ENCODE measurements at places on chromosomes 1 and 21.

GRCh38 chr1:118944133-118944532, 44.0 kb downstream of the TBX15 start:
- peak; percentile 51 for DNase-seq

DNA sequence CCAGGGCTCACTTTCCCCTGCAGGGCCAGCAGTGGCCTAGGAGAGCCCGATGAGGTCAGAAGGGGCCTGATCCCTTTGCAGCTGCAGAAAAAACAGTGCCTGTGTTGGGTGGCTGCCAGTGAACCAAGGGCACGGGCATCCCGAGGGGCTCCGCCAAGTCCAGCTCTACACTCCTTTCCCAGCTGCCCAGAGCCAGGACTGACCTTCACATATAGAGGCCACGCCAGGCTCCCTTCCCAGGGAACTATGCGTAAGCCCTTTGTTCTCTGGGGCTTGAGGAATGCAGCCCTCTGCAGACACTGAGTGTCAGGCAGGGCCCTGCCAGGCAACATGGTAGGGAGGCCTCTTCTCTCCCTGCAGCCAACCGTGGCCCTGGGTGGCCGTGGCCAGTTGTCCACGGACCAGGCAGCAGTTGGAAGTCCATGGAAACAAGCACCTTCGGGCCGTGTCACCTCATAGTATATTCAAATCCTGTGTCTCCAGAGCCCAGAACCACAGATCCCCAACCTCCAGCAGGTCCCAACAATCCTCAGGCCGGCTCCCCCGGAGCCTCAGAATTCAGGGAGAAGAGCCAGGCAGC, 194.0 kb downstream of the NPHP4 start:
- no peak for DNase-seq

DNA sequence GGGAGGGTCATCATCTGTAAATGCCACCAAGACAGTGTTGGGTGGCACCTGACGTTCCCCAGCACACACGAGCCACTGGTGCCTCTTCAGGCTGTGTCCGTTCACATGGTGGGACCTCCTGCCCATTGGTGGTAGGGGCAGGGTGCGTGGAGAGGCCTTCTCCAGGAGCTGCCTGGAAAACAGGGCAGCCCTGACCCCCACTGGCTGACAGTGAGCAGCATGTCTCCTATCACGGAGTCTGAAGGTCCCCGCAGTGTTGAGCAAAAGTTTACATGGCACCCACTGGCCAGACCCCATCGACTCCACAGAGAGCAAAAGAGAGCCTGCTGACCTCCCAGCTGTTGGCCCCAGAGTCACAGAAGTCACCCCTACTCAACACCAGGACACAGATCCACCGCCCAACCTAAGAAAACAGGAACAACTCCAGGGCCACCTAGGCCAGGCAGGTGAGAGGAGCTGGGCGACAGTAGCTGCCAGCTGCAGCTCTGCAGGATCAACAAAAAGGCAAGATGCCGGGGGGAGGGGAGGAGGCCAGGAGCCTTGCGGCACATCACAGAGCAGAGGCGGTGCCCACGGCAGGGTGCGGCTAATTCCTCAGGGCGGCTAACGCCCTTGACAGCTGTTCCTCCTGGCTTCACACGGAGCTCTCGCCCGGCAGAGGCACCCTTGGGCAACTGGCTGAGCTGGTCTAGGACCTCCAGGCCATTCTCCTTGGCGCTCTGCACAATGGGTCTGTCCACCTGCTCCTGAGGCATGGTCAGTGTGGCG, 14.4 kb upstream of the IFI6 start:
- no peak for DNase-seq

GRCh38 chr1:235673981-235674380, 24.4 kb upstream of the GNG4 start:
- DNase-seq, result no peak

GRCh38 chr1:93740601-93741031, 59.0 kb upstream of the BCAR3 start:
- DNase-seq, result no peak

DNA sequence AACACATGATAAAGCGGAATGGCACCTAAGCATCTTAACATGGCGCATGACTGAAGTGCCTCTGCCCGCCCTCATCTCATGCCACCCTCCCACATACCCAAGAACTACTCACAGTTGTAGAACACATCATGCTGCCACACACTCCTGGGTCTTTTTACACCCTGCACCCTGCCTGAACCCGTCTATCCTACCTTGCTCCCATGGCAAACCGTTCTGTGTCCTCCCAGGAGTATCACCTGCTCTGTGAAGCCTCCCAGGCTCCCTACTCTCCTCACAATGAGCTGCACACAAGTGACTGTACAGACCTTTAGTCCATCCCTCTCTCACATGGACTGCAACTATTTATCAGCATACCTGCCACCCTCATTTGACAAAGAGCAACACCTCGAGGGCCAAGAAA, 144.0 kb downstream of the TGFBR3 start:
- DNase-seq, result no peak

GRCh38 chr1:23480187-23481025, 3.6 kb downstream of the ASAP3 start:
- no peak for DNase-seq

DNA sequence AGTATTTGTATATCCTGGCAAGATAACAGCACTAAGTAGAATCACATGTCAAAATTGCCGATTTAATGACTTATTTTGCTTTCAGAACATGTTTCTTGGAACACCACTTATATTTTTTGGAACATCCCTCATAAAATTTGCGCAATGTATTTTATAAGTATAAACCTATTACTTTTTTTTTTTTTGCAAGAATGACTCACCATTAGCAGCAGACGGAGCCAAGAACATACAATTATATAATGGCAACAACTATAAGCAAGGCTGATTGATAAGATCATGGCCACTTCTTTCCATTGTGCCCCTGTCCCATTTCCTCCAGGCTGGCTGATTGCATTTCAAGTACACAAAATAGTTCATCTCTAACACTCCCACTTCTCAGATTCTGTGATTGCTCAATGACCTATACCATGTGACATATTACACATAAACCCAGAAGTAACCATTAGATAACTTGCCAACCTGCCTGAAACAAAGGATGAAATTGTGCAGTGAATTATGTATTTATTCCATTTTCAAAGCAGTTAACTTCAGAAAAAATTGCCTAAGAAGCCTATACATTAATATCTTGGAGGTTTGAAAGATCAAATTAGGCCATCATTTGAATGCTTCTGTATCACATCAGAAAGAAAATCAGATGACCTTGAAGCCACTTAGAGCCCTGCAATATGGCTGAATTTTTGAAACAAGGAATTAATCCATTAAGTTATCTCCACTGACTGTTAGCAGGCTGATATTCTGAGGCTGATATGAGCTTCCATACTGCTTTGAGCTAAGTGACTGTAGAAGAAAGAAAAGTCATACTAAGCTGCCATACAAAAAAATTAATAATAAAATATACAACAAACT, 77.8 kb upstream of the PRMT6 start:
- DNase-seq, result no peak

GRCh38 chr1:63747445-63747844, 26.4 kb upstream of the ROR1 start:
- no peak for DNase-seq

DNA sequence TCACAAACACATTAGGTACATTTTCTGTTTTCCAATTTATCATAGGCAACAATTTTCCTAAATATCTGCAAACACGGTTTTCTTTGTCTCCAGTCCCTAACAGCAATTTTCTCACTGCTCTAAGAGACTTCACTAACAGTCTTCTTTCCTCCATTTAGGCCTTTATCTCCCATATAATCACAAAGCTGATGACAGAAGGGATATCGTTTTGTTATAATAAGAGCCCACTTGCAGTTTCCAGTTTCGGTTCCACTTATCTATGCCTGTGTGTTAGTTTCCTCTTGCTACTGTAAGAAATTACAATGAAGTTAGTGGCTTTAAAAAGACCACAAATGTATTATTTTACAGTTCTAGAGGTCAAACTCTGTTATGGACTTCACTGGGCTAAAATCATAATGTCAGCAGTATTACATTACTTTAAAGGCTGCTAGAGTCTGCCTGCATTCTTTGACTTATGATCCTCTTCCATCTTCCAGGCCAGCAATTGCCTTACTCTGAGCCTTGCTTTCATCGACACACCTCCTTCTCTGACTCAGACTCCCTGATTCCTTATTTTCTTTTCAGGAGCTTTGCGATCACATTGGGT, 549.3 kb downstream of the NCAM2 start:
- no peak for DNase-seq

DNA sequence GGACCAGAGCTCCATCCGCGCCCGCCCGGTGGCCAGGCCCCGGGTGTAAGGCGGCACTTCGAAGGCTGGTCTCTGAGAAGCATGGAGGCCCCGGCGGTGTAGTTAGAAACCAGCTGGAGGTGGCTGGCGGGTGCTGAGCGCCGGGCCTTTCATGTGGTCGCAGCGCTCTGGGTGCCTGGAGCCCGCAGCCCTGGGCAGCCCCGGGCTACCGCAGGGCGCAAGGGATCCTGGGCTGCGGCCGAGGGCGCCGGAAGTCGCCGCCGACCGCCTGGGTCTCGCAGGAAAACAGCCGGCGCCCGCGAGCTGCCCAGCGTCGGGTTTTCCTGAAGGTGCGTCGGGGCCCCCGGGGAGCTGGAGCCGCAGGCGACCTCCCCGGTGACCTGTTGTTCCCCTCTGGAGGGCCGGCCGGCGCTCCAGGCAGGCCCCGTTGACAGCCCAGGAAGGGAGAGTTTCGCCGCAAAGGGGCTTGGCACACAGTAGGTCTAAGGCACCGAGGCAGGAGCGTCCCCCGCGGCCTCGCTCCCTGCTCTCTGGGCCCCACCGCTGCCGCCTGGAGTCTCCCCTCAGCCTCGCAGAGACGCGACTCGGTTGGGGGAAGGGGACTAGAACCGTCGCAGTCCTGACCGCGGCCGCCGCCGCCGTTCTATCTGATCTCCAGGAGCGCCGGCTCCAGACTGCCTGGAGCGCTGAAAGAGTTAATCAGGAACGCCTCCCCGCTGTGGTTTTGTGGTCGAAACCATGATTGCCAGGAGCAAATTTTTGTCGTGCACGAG, 2.7 kb downstream of the GRHL3 start:
- peak; percentile 95 for DNase-seq

- no peak for DNase-seq
Observed at GRCh38 chr1:35452106-35452774, 105.0 kb downstream of the KIAA0319L start.

- DNase-seq, result peak; percentile 57
Observed at GRCh38 chr1:225689882-225690459, 37.0 kb upstream of the ENAH start.

GRCh38 chr1:231487910-231488309, 40.6 kb upstream of the TSNAX start:
- DNase-seq, result no peak

DNA sequence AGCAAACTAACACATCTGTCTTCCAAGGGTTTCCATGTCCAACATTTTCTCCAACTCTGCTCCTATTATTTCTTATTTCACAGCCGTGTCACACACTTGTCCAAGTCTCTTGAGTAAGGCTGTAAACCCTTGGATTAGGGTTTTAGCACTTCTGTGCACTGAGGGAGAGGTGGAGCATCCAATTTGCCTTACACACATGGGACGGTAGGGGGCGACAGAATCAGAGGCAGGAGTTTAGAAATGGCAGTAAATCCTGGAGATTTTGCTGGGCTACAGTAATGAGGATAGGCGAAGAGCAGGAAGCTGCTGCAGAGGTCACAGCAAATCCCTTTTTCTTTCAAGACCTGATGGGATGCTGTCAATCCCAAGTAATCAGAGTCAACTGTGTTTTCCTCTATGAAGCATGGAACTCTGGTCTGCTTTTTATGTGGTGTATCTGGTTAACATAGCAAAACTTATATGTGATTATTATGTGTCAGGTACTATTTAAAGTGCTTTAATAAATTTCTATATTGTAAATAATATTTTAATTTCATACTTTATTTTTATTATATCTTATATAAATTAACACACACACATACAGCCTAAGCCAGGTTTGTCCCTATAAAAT, 15.4 kb upstream of the LCE5A start:
- DNase-seq, result no peak

DNA sequence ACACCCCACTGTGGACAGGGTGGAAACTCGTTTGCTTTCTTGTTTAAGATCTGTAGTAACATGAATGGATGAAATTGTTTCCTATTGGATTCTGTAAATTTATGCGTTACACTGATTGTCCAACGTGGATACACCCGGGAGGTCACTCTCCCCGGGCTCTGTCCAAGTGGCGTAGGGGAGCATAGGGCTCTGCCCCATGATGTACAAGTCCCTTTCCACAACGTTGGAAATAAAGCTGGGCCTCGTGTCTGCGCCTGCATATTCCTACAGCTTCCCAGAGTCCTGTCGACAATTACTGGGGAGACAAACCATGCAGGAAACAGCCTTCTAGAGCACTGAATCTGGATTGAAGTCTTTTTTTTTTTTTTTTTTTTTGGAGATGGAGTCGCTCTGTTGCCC, 1.4 kb downstream of the RCC1 start:
- no peak for DNase-seq

DNA sequence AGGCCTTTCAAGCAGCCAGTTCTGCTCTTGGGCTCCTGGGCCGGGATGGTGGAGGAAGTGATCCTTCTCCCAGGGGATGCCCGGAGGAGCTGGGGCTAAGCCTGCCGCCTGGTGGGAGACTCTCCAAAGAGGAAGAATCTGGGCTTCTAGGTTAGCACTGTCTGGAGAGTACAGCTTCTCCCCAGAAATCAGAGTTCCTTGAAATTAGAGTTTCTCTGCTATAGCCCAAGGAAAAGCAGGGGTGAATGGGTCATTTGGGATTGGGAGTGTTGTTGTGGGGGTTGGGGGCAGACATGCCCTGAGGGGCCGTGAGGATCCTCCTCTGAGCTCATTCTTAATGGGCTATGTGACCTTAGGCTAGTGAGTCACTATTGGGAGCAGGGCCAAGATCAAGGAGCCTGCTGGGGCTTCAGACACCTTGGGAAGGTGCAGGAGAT, 6.5 kb downstream of the LGR6 start:
- no peak for DNase-seq

GRCh38 chr1:27374362-27375086, at the start of gene FCN3:
Gene FCN3, minus strand, starts transcription at chr1:27374824. Its CDS starts 6 bp downstream, at chr1:27374818.
- no peak for DNase-seq

DNA sequence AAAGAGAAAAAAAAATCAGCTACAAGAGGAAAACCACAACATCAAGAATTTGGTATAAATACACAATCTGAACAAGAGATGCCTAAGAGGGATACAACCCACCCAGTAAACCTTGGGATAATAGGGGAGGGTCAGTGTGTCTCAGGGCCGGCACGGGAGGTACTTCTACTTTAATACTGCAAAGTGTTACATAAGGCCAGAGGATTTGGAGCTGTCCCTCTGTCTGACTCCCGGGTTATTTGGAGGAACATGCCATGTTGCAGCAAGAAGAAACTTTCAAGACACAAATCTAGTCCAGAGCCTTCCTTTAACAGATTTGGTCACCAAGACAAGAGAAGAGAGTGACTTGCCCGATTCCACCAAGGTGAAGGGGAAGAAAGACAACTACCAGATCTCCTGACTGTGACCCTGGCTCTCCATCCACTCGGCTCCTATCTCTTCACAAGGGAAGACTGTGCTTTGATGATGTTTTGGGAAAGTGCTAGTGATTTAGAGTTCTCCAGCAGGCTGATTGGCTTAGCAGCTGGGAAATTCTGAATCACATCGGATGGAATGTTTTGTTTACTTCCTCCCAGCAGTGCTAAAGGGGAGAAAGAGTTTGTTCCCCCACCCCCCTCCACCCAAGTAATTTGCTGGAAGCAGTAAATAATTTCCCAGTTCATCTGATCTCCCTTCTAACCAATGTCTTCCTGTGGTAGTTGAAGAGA, 29.3 kb downstream of the SGIP1 start:
- peak; percentile 84 for DNase-seq

GRCh38 chr1:90795431-90795830, 78.3 kb upstream of the BARHL2 start:
- no peak for DNase-seq
